ENCODE measurements at places on chromosomes 5 and 9.
A peak's percentile ranks its signal among the peaks of the same experiment; 100 is the strongest.

- no peaks in the 10 kb centered on the region for H3K27me3 ChIP-seq
- no peak for DNase-seq
- H3K36me3 ChIP-seq = no peaks in the 10 kb centered on the region
- H3K27ac ChIP-seq = no peak overlapping the region
- no peak overlapping the region for H3K4me3 ChIP-seq
These were observed 208.8 kb downstream of the SAXO1 start for GRCh38 chr9:18824095-18824666.

DNA sequence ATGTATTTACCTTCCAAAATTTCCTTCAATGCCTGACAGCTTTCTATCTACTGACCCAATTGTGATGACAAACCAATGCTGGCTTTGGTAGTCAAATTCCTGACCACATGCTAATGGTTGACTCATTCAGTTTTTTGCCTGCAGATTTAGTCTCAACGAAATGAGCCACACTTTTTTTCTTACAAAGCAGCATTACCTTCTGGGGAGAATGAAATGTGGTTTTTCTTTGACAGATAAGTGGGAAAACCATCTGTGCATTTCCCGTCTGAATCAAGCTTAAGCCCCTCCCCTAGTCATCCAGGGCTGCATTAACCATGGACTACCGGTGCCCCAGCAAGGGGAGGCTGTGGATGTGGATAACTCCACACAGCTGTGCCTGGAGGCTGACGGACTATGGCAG, 99.6 kb upstream of the TAF11L2 start:
- no peak overlapping the region for H3K27ac ChIP-seq
- no peak for DNase-seq
- H3K4me3 ChIP-seq = no peak overlapping the region

- no peak overlapping the region for H3K27ac ChIP-seq
- DNase-seq = no peak
- peaks cover 1% of the 10 kb centered on the region for H3K36me3 ChIP-seq
- peaks cover 5% of the 10 kb centered on the region for H3K4me1 ChIP-seq
- peaks cover 41% of the 10 kb centered on the region for H3K27me3 ChIP-seq
These were observed 4.6 kb downstream of the CFAP90 start for GRCh38 chr5:7846327-7846726.

DNA sequence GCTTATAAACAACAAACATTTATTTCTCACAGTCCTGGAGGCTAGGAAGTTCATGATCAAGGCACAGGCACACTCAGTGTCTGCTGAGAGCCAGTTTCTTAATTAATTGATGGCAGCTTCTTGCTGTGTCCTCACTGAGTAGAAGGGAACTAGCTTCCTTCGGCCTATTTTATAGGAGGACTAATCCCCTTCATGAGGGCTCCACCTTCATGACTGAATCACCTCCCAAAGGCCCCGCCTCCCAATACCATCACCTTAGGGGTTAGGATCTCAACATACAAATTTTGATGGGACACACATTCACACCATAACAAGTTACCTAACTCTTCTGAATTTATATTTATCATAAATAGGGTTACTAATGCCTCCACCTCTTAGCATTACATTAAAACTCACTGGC, 129.8 kb downstream of the GNAQ start:
- no peak for DNase-seq
- no peak overlapping the region for H3K4me3 ChIP-seq
- H3K4me1 ChIP-seq = peaks cover 24% of the 10 kb centered on the region
- H3K36me3 ChIP-seq = peaks cover 9% of the 10 kb centered on the region
- H3K27ac ChIP-seq = no peak overlapping the region

GRCh38 chr9:127388037-127388855, 8.7 kb upstream of the SLC2A8 start:
- H3K36me3 ChIP-seq = no peaks in the 10 kb centered on the region
- peak overlapping the region; percentile 68 for H3K27ac ChIP-seq
- H3K27me3 ChIP-seq = peaks cover 55% of the 10 kb centered on the region

GRCh38 chr5:65066387-65067146, 297.8 kb downstream of the CWC27 start:
- H3K4me1 ChIP-seq = no peaks in the 10 kb centered on the region
- H3K36me3 ChIP-seq = no peaks in the 10 kb centered on the region
- H3K27ac ChIP-seq = no peak overlapping the region
- H3K4me3 ChIP-seq = no peak overlapping the region
- peaks cover 26% of the 10 kb centered on the region for H3K27me3 ChIP-seq

DNA sequence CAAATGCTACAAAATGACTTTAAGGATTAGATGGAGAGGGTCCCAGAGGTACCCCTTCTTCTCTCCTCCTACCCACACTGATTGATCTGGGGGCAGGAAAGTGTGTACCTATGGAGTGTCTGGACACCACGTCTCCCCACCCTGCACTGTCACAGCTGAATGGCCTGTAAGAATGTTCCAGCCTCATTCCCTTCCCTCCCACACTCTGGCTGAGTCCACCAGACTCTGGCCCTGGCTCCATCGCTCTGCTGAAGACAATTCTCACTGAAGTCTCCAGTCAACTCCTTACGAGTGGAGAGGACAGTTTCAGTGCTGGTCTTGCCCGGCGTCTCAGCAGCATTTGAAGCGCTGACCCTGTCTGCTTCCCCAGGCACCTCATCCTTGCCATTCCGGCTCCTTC, 105.8 kb downstream of the TTLL11 start:
- no peaks in the 10 kb centered on the region for H3K27me3 ChIP-seq
- no peaks in the 10 kb centered on the region for H3K4me1 ChIP-seq
- H3K36me3 ChIP-seq = no peaks in the 10 kb centered on the region
- H3K27ac ChIP-seq = no peak overlapping the region
- no peak for DNase-seq

- no peak overlapping the region for H3K27ac ChIP-seq
- H3K27me3 ChIP-seq = no peaks in the 10 kb centered on the region
- no peak for DNase-seq
These were observed 83.7 kb upstream of the SARDH start for GRCh38 chr9:133821601-133822429.

GRCh38 chr5:176877793-176878331, 21.3 kb downstream of the HK3 start:
- H3K27ac ChIP-seq = no peak overlapping the region
- peaks cover 5% of the 10 kb centered on the region for H3K36me3 ChIP-seq
- peaks cover 18% of the 10 kb centered on the region for H3K27me3 ChIP-seq
- H3K4me1 ChIP-seq = peaks cover 12% of the 10 kb centered on the region
- H3K4me3 ChIP-seq = no peak overlapping the region

DNA sequence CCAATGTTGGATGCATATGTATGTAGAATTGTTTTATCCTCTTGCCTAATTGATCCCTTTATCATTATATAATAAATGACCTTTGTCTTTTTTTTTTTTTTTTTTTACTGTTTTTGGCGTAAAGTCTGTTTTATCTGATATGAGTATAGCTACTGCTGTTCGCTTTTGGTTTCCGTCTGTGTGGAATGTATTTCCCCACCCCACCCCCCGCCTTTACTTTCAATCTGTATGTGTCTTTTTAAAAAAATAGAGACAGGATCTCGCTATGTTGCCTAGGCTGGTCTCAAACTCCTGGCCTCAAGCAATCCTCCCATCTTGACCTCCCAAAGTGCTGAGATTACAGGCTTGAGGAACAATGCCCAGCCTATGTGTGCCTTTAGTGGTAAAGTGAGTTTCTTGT, 11.3 kb downstream of the AHRR start:
- DNase-seq = peak; percentile 66
- H3K36me3 ChIP-seq = peaks cover 37% of the 10 kb centered on the region
- H3K27me3 ChIP-seq = no peaks in the 10 kb centered on the region
- H3K4me3 ChIP-seq = peak overlapping the region; percentile 40
- H3K27ac ChIP-seq = peak overlapping the region; percentile 56

DNA sequence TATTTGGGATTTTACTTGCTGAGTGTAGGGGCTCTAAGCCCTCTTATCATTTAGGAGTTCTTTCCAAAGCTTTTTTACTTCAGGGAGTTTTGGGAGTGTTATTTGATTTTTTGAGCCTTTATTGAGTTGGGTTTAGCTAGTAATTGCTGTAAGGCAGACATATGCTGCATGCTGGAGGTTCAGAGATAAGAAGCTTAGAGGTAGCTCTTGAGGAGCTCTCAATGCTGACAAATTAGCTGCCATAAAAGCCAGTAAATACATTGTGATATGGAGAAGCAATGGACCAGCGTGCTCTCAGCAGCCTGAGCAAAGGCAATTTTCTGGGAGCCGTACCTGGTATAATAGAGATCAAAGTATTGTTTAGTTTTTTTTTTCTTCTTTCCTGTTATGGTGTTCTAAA, 11.6 kb downstream of the ARHGEF28 start:
- no peak overlapping the region for H3K27ac ChIP-seq
- DNase-seq = no peak
- no peak overlapping the region for H3K4me3 ChIP-seq
- no peaks in the 10 kb centered on the region for H3K4me1 ChIP-seq

DNA sequence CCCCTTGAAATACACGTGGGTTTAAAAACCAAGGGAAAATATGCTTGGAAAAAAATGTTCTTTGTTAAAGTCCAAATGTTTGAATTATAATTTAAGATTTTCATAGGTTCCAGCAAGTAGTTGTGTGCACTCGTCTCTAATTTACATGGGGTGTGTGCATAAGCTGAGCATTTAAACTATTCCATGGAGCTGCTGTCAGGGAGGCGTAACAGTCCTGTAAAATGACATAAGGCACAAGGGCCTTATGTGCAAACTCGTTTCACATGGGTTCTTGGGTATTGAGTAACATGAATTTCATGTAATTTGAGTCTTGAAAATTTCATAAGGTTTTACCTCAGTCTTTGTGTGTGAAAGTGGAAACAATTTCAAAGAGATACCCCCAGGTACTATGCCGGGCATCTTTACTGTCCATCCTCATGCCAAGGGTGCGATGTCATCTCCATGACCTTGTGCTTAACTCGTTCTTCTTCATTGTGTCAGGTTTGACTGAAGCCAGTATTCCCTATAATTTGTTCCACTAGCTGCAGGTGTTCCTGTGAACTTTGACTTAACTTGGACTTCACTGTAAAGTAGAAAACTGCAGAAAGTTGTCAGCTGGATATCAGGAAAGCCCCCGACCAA, 359.3 kb downstream of the SH3GL2 start:
- H3K36me3 ChIP-seq = no peaks in the 10 kb centered on the region
- H3K4me3 ChIP-seq = no peak overlapping the region
- H3K4me1 ChIP-seq = no peaks in the 10 kb centered on the region
- no peak overlapping the region for H3K27ac ChIP-seq
- no peaks in the 10 kb centered on the region for H3K27me3 ChIP-seq

DNA sequence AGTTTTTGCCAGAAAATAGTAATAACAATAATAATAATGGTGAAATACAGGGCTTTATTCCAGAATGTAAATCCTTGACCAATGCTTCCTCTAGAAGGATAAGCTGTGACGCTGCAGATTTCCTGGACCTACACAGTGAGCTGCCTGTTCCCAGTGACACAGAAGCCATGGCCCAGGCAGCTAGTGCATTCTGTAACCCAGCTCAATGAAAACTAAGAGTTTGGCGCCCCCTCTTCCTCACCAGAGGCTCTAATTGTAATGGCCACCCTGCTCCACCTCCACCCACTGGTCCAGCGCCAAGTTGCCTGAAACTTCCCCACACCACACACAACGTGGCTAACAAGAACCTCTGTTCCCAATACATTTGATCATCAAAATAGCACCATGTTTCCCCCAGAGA, 248.1 kb downstream of the CETN3 start:
- no peak overlapping the region for H3K4me3 ChIP-seq
- no peaks in the 10 kb centered on the region for H3K27me3 ChIP-seq
- no peak overlapping the region for H3K27ac ChIP-seq

- no peak for DNase-seq
- no peaks in the 10 kb centered on the region for H3K36me3 ChIP-seq
- no peak overlapping the region for H3K4me3 ChIP-seq
- H3K4me1 ChIP-seq = no peaks in the 10 kb centered on the region
- H3K27me3 ChIP-seq = no peaks in the 10 kb centered on the region
- H3K27ac ChIP-seq = no peak overlapping the region
These were observed 125.9 kb downstream of the NUDT12 start for GRCh38 chr5:103436656-103437055.

DNA sequence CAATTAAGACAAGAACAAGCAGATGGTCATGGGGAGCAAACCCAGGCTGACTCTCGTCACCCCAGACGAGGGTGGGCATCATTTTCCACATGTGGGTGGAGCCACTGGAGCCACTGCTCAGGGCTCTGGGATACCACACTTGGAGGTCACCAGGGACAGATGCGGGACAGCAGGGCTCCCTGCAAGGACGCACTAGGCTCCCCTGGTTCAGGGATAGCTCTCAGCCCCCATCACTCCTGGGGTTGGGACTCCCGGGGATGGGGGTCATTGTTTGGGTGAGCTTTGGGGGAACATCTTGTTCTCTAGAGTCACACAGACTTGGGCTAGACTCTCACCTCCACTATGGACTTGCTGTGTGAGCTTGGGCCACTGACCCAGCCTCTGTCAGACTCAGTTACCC, 57.8 kb downstream of the GTF3C4 start:
- H3K27ac ChIP-seq = no peak overlapping the region
- H3K4me3 ChIP-seq = no peak overlapping the region
- peaks cover 3% of the 10 kb centered on the region for H3K27me3 ChIP-seq

DNA sequence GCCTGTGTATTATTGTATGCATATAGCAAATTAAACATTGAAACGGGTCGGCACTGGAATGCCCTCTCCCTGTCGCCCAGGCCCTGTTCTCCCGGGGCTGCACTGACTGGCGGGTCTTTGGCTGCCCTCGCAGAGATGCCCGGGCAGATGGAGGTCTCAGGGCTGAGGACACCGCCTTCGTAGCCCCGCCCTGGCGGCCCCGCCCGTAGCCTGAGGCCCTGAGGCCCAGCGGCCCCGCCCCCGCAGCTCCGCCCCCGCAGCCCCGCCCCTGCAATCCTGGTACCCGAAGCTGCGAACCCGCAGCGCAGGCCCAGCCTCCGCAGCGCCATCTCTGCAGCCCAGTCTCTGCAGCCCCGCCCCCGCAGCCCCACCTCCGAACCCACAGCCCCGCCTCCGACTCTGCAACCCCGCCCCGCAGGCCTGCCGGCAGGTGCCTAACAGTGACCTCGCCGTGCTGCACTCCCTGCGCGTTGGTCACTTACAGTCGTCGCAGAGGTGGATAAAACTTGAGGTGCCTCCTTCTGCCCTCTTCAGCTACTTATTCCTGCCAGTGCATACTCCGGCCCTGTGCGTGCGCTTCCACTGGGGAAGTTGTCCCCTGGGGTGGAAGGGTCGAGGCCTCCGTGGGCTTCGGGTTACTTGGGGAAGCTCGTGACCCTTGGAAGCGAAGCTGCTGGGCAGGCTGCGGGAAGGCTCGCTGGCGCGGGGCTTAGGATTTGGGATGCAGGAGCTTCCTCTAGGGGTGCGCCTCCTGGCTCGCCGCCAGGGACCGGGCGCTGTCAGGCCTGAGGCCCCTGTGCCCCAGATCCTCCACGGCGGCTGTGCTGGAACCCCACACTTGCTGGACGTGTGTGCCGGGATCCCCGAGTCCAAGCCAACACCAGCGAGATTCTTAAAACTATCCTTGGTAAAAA, 72.3 kb downstream of the ICE1 start:
- peaks cover 5% of the 10 kb centered on the region for H3K36me3 ChIP-seq
- H3K4me1 ChIP-seq = peaks cover 42% of the 10 kb centered on the region
- no peak overlapping the region for H3K27ac ChIP-seq
- DNase-seq = peak; percentile 88

All from activated CD8-positive, alpha-beta T cell treated with anti-CD3 and anti-CD28 coated beads, Interleukin-2, amount 10 ng/mL, durations not matched to agents 7 days and 5 days (primary cell).